ENCODE measurements at places on chromosomes 7 and 10.

- DNase-seq = no peak
Observed at GRCh38 chr7:33298848-33299247, 169.5 kb downstream of the BBS9 start.

DNA sequence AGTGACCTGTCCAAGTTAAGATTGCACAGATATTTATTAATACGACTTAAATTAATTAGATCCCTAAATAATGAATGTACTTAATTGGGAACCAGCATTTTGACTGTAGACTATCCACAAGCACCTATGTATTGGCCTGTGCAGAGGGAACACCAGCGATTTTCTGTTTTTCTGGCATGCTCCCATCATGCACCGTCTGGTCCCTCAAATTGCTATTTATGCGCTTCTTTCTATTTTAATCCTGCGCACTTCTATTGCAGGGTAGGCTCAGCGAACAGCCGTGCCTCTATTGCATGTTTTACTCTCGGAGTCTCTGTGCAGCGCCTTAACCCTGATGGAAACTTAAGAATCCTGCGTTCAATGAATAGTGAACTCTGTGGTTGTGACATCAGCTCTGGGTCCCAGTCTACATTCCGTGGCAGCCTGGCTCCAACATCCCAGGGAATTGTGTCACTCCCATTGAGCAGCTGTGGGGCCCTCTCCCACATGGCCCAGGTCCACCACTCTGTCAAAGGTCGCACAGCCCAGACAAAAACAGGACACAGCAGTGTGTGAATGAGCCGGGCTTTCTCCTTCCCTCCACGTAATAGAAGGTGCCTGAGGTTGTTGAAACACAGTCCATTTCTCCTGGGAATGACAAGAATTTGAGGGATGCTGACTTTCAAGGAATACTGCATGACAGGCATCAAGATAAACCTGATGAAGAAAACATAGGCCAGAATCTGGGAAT lies 239.7 kb upstream of the KLF6 start:
- DNase-seq = no peak

GRCh38 chr10:96641396-96642295 lies 54.8 kb upstream of the TM9SF3 start:
- DNase-seq = no peak

- no peak for DNase-seq
Observed at GRCh38 chr7:151802469-151802846, 74.5 kb downstream of the PRKAG2 start.

DNA sequence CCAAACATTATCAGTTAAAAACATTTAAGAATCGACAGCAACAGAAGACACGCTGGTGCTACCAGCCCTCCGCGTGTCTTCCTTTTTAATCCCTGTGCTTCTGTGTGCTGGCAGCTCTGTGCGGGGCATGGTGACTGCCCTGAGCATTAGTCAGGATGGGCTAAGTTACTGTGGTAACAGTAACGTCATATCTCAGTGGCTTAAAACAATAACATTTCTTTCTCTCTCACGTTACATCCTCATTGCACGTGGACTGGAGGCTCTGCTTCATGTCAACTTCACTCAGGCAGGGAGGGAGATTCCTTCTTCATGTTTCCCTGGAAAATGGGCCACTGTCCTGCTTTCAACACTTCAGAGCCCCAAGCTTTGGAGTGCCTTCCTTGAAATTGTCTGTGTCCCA lies 378.5 kb downstream of the CCSER2 start:
- no peak for DNase-seq

DNA sequence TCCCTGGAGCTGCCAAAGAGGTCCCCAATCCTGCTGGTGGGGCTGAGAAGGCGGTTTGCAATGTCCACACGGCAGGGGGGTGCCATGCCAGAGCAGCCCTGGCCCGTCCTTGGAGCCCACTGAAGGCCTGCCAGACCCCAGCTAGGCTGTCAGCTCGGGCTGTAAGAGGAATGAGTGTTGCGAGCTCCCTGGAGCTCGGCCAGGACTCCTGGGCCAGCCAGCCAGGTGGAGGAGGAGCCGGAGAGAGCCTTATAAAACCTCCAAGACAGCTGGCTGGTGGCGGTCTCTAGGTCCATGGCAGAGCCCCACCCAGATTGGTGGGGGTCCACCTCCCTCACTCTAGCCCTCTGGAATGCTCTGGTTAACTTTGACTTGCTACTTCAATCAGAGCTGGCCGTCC lies 55.1 kb upstream of the CALN1 start:
- no peak for DNase-seq

DNA sequence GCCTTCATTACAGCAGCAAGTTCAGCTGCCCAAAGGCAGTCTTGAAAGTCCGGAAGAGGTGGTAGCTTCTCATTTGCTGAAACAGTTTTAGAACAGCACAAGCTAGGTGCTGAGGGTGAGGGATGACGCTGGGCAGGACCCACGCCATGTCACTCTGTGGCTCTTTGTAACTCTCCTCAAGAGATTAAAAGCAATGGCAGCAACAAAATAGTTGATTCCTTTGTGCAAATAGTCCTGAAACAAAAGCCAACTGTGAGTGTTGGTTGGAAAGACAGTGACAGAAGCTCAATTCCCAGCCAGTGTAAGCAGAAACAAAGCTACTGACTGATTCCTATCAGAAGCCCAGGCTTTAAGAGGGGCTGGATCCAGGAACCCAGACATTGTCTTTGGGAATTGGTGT lies 47.6 kb upstream of the AQP1 start:
- no peak for DNase-seq

- DNase-seq = peak; percentile 75
Observed at GRCh38 chr10:33955676-33956075, 621.2 kb upstream of the NRP1 start.

DNA sequence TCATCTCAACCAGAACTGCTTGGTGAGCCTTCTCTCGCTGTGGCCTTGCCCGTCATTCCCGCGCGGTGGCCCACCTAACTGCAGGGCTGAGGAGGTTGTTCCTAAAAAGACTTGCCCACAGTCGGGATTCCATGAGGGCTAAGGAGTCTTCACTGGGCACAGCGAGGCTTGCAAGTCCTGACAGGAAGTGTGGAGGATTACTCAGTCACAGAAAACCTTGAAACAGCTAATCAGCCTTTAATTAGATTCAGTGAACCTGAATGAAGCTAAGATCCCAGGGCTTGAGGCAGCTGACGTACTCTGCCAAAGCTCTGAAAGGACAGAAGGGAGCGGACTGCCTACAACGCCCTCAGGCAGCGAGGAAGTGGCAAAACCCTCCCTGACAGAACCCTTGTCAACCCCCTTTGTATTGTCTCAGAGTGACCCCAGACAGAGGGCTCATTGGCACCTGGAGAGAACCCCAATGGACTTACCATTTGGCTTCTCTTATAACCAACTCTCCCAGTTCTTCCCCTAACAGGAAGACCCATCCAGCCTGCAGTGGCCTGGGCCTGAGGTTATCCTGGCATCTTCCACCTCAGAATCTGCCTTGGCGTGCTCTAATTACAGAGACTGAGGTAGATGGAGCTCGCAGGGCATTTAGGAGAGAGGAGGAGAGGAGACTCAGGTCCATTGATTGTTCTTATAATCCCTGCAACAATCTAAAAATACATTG lies 2.5 kb upstream of the LAMB4 start:
- DNase-seq = no peak

DNA sequence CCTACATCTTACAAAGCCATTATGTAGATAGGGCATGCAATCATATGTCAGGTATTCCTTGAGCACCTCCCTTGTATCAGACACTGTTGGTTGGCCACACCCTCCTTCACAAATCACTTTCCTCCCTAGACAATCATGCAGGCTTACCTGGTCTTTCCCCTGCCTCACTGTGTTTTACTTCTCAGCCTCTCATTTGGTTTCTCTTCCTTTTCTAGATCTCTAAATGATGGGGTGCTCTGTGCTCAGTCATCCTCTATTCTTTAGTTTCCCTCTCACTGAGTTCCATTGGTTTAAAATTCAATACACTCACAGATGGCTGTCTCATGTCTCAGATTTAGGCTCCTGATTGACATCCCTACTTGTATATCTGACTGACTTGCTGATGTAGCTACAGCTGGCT lies 31.4 kb downstream of the ANK3 start:
- no peak for DNase-seq
